Astrocyte of the cerebellum (primary cell): ENCODE measurements at places on chromosomes 7 and 10.

GRCh38 chr10:3832022-3832786 lies 47.2 kb upstream of the KLF6 start:
- no peak for DNase-seq

GRCh38 chr10:11757454-11757820 lies 15.3 kb downstream of the ECHDC3 start:
- peak; percentile 51 for DNase-seq

GRCh38 chr7:7746458-7746857 lies 28.1 kb upstream of the RPA3 start:
- DNase-seq, result no peak

DNA sequence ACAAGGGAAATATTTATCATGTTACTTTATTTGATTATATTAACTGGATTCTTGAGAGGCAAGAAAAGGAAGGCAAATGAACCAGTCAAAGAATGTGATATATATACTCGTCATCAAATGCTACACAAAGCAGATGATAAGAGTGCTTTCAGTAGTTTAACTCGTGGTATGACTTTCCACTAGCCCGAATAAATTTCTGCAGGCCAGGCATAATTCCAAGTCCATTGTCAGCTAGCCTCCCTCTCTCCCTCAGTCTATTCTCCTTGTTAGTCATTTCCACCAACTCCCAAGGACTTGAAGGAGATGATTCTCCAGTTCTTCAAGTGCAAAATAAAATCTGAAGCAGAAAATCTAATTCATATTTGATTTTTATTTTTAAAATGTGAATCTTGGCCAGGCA lies 190.5 kb downstream of the GLI3 start:
- peak; percentile 22 for DNase-seq

DNA sequence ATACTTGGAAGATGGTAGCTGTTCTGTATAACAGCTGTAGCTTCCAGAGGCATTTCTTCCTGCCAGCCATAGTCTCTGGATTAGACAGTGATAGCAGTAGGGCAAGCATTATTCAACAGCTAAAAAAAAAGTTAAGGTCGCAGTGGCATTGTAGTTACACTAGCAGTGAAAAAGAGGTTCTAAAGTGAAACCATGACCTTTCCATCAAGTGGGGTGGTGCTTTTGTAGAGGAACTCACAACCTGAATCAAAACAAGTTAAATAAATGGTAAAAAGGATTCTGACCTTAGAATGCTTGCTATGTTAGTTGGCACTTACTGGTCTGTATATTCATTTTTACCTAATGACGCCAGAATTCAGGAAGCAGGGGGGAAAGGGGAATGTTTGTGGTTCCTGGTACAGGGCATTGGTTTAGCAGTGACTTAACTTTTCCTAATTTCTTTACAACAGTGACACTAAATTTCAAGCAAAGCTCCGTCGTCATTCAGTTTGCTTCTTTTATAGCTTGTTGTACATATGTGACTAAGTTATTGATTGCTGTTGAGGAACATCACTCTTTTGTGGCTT lies 55.0 kb downstream of the GBF1 start:
- peak; percentile 74 for DNase-seq

- no peak for DNase-seq
Observed at GRCh38 chr10:102429468-102429867, 2.9 kb downstream of the CUEDC2 start.

- DNase-seq, result no peak
Observed at GRCh38 chr7:66258409-66258808, 53.3 kb downstream of the TPST1 start.

- DNase-seq, result no peak
Observed at GRCh38 chr7:39681887-39682441, 58.6 kb downstream of the RALA start.

- DNase-seq, result no peak
Observed at GRCh38 chr7:25963733-25964132, 188.3 kb upstream of the NFE2L3 start.

DNA sequence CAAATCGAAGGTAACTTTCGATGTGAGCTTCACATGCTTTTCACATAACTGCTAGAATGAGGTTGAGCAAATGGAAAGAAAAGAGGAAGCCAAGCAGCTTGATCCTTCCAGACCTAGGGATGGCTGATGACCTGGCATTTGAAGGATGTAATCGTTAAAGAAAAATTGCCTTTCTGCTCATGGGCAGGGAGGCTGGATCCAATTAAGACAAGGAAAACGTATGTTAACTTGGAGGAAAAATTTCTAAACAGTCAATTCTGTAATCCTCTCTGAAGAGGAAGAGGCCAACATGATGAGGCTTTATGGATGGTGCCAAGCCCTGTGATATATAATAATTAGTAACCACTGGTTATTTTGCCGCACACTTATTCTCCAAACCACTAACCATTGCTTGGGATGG lies 12.5 kb downstream of the GRK5 start:
- no peak for DNase-seq

GRCh38 chr10:11663763-11664555 lies 52.5 kb upstream of the USP6NL start:
- no peak for DNase-seq

DNA sequence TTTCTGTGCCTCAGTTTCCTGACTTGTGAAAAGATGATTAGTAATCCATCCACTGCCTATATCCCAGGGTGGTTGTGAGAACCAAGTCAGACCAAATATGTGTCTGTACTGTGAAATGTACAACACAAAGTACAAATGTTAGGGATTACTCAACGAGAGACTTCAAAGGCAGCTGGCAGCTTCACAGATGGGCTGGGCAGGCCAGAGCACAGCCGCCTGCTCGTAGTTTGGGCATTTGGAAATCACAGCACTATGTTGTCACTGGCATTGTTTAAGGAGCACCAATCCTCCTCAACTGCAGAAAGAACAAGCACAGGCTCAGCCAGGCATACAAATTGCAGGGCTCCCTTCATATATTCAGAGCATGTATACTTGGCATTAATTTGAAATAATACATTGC lies 64.5 kb upstream of the C10orf90 start:
- DNase-seq, result no peak

GRCh38 chr10:87090779-87091178 lies 3.9 kb downstream of the GLUD1 start:
- DNase-seq, result no peak

DNA sequence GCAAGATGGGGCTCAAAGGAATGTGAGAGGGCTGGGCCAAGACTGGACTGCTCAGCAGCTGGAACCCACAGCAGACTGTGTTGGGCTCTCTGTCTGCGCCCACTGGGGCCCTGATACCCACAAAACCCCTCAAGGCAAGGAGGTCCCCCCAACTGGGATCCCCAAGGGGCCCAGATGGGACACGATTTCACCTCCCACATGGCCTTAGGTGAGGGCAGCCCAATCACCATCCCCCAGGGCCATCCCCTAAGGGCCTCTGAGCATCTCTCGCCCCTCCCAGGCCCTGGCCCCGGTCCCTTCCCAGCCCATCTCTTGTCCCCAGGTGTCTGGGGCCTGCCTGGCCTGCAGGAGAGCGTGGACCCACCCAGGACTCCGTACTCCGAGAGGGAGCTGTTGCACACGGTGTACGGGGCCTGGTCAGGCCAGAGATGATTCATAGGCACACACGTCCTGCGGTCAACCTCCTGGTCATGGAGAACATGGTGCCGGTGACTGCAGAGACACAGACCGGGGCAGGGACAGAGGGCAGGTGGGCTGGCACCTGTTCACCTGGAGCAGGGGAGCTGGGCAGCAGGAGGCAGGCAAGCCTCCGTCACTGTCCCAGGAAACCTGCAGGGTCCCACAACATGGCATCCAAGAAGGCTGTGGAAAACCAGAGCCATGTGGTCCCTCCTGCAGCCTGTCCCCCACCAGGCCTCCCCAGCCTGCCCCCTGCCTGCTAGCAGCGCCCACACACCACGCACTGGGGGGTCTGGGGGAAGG lies 21.6 kb downstream of the OGDHL start:
- DNase-seq, result no peak

- no peak for DNase-seq
Observed at GRCh38 chr10:28711776-28712175, 34.5 kb downstream of the BAMBI start.

GRCh38 chr10:9038146-9038714 lies 983.7 kb downstream of the GATA3 start:
- no peak for DNase-seq

GRCh38 chr10:60518745-60519144 lies 129.1 kb upstream of the ANK3 start:
- DNase-seq, result no peak

DNA sequence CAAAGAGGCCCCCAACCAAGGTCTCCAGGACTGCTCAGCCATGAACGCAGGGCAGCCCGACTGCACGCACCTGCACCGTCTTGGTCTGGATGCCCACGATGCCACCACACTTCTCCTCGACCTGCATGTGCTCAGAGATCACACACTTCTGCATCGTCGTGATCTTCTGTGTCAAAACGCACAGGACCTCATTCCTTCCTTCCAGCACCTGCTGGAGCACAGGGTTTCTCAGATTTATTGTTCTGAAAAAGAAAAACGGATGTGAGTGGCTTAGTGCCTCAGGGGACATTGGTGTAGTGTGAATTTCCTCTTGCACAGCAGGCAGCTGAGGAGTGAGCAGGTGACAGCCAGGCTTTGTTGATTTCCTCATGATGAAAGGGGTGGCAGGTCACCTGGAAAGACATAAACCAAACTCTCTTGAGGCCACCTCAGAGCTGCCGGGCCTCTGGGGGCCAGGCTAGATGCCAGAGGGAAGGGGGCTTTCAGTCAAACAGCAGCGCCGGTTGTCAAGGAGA lies 38.2 kb downstream of the GSDME start:
- DNase-seq, result no peak

DNA sequence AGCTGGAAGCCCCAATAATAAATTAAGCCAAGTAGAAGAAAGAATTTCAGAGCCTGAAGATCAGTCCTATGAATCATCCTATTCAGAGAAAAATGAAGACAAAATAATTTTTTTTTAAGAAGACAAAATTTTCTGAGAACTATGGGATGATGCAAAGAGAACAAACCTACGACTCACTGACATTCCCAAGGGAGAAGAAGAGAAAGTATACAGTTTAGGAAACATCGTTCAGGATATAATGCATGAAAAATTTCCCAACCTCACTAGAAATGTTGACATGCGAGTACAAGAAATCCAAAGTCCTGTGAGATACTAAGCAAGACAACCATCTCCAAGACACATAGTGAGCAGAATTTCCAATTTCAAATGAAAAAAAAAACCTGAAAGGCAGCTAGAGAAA lies 150.5 kb downstream of the THSD7A start:
- no peak for DNase-seq

DNA sequence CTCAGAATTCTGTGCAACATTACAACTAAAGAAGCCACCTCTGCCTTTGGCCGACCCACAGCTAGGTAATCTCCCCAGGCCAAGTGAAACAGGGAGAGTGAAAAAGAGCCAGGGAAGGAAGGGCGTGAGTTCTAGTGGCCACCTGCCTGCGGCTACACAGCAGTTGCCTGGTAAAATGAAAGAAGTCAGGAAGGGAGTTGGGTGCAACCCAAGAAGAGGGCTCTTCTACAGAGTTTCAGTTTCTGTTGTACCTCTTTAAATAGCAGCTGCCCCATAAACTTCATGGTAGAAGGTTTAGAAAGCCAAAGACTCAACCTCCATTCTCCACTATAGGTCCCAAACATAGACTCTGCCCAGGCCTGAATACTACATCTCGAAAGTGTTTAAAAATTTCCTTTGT lies 76.2 kb upstream of the TMEM168 start:
- no peak for DNase-seq

GRCh38 chr7:46752881-46753366 lies 829.0 kb downstream of the TNS3 start:
- no peak for DNase-seq

DNA sequence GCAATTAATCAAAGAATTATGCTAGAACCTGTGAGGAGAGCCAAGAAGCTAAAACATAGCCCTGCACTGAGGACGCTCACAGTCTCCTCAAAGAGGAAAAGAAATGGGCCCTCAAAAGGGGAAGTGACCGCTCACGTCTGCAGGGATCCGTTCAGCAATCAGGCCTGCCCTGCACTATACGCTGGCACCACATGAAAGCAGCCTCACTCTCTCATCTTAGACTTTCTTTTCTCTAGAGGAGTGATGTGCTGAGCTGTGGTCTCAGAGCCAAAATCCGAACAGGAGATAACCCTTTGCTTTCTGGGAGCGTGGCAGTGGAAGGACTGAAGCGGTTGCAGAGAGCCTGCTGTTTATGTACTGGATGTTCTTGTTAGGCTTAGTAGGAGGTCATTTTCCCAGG lies 6.3 kb upstream of the IL2RA start:
- DNase-seq, result no peak

GRCh38 chr10:38038107-38038931 lies 27.8 kb downstream of the ZNF33A start:
- DNase-seq, result no peak

GRCh38 chr7:44639671-44640321 lies 33.4 kb downstream of the OGDH start:
- peak; percentile 68 for DNase-seq

GRCh38 chr10:12041766-12042408 lies 722 bp downstream of the UPF2 start:
- no peak for DNase-seq

DNA sequence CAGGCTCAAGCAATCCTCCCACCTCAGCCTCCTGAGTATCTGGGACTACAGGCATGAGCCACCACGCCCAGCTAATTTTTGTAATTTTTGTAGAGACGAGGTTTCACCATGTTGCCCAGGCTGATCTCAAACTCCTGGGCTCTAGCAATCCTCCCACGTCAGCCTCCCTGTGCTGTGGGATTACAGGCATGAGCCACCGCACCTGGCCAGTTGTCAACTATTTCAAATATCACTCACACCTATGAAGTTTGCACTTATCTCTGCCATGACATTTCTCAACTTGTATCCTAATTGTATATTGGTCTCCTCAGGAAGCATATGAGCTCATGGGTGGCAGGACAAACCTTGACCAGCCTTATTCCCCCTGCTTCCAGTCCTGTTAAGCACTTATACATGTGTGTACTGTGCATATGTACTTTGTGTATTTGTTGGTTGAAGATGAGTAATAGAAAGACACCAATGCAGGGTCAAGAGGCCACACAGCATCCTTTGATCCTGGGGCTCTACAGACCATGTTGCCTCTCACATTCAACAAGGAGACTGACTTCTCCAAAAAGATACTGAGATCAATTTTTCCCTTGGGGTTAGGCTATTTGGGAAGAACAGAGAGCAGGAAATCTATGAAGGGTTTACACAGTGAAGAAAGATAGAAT lies 82.2 kb downstream of the SLC16A9 start:
- no peak for DNase-seq

DNA sequence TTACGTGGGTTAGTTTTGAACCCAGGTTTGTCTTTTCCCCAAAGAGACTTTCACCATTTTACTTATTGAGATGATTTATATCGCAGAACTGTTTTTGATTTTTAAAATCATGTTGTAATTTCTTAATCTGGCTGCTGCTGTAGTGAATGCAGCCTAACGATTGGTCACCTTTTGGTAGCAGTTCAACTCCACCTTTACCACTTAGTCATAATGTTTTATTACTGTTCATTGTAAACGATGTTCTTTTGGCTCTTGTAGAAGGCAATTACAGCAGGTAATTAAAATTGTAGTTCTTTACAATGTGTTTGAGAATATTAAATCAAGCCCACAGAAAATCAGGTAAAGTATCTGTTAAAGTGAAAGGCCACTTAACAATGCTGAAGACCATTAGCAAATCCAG lies 531.1 kb downstream of the SDK1 start:
- DNase-seq, result no peak
